ENCODE measurements at places on chromosomes 11 and 22.

GRCh38 chr11:15141381-15141780 lies 26.7 kb downstream of the INSC start:
- DNase-seq = no peak

GRCh38 chr22:25380122-25380747 lies 160.8 kb downstream of the CRYBB2 start:
- DNase-seq = no peak

GRCh38 chr11:69888483-69889181 lies 69.4 kb upstream of the FGF3 start:
- DNase-seq = peak; percentile 90

DNA sequence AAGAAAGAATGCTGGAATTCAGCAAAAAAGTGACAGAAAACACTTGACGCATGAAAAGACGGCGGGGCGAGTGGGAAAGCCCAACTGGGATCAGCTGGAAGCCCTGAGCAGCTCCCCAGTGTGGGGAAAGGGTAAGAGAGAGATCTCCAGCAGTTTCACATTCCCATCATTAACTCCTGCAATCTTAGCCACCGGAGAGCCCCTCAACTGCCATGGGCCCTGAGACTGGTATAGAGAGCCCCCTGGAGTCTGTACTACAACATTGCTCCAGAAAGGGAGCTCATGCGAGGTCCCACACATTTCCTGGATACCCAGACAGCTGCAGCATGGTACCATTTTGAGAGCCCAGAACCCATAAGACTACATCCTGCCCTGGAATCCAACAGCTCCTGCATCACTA lies 31.1 kb downstream of the MRGPRX4 start:
- peak; percentile 4 for DNase-seq

GRCh38 chr22:39832627-39833074 lies 60.9 kb downstream of the ENTHD1 start:
- DNase-seq = no peak

- DNase-seq = peak; percentile 91
Observed at GRCh38 chr22:17830043-17830961, 56.0 kb upstream of the BID start.

DNA sequence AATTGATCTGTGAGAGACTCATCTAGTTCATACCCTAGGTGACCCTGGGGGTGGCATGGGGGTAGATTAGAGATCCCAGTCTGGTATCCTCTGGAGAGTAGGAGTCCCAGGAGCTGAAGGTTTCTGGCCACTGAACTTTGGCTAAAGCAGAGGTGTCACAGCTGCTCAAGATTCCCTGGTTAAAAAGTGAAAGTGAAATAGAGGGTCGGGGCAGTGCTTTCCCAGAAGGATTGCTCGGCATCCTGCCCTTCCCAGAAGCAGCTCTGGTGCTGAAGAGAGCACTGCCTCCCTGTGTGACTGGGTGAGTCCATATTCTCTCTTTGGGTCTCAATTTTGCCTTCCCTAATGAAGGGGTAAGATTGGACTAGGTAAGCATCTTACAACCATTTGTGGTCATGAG lies 653 bp downstream of the IL18BP start:
- DNase-seq = no peak

DNA sequence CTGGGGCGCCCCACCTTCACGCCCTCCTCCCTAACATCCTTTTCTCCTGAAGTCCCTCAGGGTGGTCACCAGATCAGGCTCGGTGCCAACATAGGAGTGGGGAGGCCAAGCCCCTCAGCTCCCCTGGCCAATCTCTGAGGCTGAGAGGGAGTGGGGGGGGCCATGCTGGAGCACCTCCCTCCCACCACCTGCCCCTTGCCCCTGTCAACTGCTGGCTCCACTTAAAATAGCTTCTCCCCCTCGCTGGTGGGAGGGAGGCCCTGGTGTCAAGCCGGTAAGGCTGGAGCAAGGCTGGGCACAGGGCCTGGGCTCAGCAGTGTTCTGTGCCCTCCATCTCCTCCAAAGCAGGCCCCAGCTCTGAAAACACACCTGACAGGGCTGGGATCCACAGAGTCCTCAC lies 4.9 kb downstream of the PLXNB2 start:
- no peak for DNase-seq

- DNase-seq = peak; percentile 5
Observed at GRCh38 chr22:25942856-25943411, 200.9 kb downstream of the MYO18B start.

All from small intestine (tissue), 16 donors.